Activated naive CD8-positive, alpha-beta T cell treated with anti-CD3 and anti-CD28 coated beads, Interleukin-2, amount 50 U/mL, for 24 hours (primary cell): ENCODE measurements at places on chromosomes 1 and 21.

DNA sequence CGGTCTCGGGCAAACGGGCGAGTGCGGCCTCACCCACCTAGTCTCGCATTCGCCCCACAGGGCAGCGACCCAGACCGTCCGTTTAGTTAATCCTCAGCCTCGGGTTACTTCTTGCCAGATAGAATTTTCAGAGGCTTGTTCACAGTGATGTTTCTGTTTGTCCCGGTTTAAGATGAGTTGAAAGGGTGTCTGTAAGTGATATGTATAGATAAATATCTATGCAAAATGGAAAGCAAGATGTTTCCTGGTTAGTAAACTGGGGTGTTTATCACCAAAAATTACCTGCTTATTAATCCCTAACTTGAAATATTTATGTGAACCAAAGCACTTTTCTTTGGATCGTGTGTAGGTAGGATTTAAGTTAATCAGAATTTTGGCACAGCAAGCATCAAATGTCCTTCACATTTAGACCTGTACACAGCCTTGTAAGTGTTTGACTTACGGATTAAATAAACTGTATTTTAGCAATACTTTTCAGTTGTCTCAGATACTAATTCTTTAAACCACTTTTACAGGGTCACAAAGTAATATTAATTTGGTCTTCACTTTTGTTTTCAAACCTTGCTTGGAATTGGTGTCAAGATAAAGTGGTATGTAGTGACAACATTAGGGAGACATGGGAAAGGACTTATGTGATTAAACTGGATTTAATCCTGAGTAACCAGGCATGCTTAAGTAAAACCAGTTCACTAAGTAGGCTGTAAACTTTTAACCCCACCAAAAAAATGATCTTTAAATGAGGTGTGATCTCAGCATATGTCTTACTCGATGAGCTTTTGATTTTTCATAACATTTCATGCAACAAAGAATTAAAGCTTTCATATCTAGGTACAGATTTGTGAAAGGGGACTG, 914 bp downstream of the ZNF326 start:
- no peak for DNase-seq
- peaks cover 24% of the 10 kb centered on the region for H3K36me3 ChIP-seq
- peaks cover 5% of the 10 kb centered on the region for H3K27me3 ChIP-seq
- H3K4me3 ChIP-seq = peak overlapping the region; percentile 89
- peak overlapping the region; percentile 75 for H3K27ac ChIP-seq

- H3K4me3 ChIP-seq = peak within 1 kb of the TSS; percentile 81
- DNase-seq = peak; percentile 83
- peaks cover 4% of the 10 kb centered on the region for H3K27me3 ChIP-seq
- no peaks in the 10 kb centered on the region for H3K36me3 ChIP-seq
Observed at GRCh38 chr1:151510957-151511635, at the start of gene CGN. Gene CGN, plus strand, starts transcription at chr1:151511387. Its CDS starts 7,133 bp downstream, at chr1:151518520.

DNA sequence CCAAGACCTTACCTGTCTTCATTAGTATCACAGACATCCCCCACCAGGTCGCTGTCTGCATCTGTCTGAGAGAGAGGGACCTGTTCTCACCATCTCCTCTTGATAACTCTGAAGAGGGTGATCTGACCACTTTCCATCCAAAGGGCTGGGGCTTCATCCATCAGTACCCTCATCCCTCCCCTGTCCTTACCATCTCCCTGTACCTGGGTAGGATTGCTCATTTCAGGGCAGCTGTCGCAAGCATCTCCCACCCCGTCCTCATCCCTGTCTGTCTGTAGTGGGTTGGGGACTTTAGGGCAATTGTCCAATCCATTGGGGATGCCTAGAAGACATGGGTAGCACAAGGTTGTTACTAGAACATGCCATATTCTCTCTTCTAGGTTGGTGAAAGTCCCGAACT, 7.9 kb downstream of the THBS3 start:
- no peak overlapping the region for H3K27ac ChIP-seq
- peaks cover 11% of the 10 kb centered on the region for H3K36me3 ChIP-seq
- H3K4me1 ChIP-seq = peaks cover 14% of the 10 kb centered on the region
- H3K27me3 ChIP-seq = no peaks in the 10 kb centered on the region
- no peak for DNase-seq

DNA sequence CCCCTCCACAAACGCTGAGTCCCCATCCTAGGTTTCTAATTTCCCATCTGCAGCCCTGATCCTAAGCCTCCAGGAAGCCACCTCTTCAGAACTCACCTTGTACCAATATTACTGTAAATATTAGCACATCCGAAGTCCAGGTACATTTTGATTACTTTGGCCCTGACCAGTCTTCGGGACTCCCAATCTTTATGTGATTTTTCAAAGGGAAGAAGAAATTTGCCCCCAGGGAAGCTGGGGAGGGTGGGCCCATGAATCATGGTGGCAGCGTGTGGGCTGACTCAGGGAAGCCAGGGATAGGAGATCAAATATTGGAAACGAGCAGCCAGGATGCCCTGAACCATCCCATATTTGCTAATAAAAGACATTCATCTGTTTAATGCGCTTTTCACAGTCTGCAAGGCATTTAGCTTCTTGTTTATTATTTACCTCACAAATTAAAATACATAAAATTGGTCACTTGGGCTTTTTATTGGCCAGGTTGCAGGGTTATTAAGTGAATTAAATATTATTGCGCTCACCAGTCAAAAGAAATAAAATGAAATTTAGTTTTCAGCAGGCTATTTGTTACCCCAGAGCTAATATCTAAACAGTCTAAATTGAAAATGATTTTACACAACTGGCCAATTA, 46.6 kb downstream of the KIAA0040 start:
- H3K4me1 ChIP-seq = no peaks in the 10 kb centered on the region
- no peak overlapping the region for H3K27ac ChIP-seq
- peaks cover 10% of the 10 kb centered on the region for H3K27me3 ChIP-seq
- H3K4me3 ChIP-seq = no peak overlapping the region
- no peaks in the 10 kb centered on the region for H3K36me3 ChIP-seq
- DNase-seq = no peak

GRCh38 chr1:23368562-23369334, 888 bp downstream of the ZNF436 start:
- peak; percentile 90 for DNase-seq
- peaks cover 2% of the 10 kb centered on the region for H3K27me3 ChIP-seq
- peak overlapping the region; percentile 99 for H3K27ac ChIP-seq
- peaks cover 32% of the 10 kb centered on the region for H3K36me3 ChIP-seq
- peaks cover 36% of the 10 kb centered on the region for H3K4me1 ChIP-seq

- DNase-seq = no peak
- no peak overlapping the region for H3K4me3 ChIP-seq
- no peaks in the 10 kb centered on the region for H3K27me3 ChIP-seq
- H3K4me1 ChIP-seq = no peaks in the 10 kb centered on the region
- no peak overlapping the region for H3K27ac ChIP-seq
Observed at GRCh38 chr1:168079761-168080160, 57.0 kb downstream of the GPR161 start.

DNA sequence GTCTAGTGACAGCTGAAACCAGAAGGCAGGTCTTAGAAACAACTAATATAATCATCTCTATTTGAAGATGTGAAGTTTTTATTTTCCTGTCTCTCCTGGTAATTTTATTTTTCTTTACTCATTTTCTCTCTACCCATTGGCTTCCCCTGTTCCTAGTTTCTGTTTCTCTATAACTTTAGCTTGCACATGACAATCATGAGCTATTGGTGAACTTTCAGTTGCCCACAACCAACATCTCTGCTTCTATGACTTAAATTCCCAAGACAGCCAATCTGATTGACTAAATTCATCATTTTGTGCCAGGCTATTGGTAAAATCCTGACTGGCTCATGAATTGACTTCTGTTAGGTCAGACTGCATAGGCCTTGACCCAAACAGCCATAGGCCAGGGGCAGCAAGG, 13.7 kb upstream of the ACADM start:
- no peak for DNase-seq
- H3K4me3 ChIP-seq = no peak overlapping the region
- no peaks in the 10 kb centered on the region for H3K36me3 ChIP-seq
- H3K4me1 ChIP-seq = no peaks in the 10 kb centered on the region

- H3K4me1 ChIP-seq = peaks cover 18% of the 10 kb centered on the region
- H3K27ac ChIP-seq = no peak overlapping the region
Observed at GRCh38 chr1:46528297-46528955, 23.0 kb downstream of the KNCN start.

DNA sequence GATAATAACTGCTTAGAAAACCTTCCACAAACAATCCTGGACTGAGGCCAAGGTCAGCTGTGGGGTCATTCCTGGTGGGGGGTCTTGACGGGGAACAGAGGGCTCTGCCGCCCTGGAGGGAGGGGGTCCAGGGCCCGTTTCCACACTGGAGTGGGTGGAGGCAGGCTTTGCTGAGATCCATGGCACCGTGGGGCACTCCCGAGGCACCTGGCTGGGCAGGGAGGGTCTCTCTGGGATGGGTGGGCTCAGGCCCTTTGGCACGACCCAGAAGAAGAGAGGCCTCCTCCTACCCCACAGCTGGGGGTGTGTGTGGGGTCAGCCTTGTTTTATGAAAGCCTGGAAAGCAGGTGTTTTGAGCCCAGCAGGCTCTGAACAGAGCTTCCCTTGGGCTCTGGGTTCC, 5.1 kb downstream of the MMEL1 start:
- peaks cover 45% of the 10 kb centered on the region for H3K27me3 ChIP-seq
- no peak overlapping the region for H3K27ac ChIP-seq

DNA sequence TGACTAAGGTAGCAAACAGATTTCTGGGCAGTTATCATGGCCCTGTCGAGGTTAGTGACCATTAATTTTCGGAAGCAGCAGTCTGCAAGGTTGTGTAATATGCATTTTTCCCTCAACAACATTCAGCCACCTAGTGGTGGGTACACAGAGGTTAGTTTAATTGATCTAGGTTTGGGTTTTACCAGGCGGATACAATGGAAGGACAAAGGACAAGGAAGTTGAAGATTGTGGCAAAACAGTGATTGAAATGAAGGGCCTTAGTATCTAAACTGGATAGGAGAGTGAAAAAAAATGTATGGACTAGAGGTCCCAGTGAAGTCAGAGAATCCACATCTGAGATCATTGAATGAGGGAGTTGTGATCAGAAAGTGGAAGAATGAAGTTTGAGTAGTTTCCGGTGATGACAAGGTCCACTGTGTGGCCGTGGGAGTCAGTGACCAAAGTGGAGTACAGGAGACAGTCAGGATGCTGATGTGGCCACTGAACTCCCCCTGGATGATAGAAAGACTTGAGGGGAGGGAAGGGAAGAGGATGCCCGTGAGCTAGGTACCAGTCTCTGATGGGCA, 2.8 kb downstream of the ARMH1 start:
- no peak for DNase-seq
- no peak overlapping the region for H3K4me3 ChIP-seq
- H3K27me3 ChIP-seq = no peaks in the 10 kb centered on the region
- H3K4me1 ChIP-seq = peaks cover 23% of the 10 kb centered on the region
- H3K36me3 ChIP-seq = no peaks in the 10 kb centered on the region

GRCh38 chr1:65258106-65258505, 51.2 kb upstream of the DNAJC6 start:
- no peaks in the 10 kb centered on the region for H3K36me3 ChIP-seq
- H3K4me1 ChIP-seq = peaks cover 38% of the 10 kb centered on the region
- DNase-seq = no peak
- H3K4me3 ChIP-seq = no peak overlapping the region
- no peak overlapping the region for H3K27ac ChIP-seq
- H3K27me3 ChIP-seq = peaks cover 16% of the 10 kb centered on the region
